ENCODE measurements at places on chromosomes 5 and 9.

DNA sequence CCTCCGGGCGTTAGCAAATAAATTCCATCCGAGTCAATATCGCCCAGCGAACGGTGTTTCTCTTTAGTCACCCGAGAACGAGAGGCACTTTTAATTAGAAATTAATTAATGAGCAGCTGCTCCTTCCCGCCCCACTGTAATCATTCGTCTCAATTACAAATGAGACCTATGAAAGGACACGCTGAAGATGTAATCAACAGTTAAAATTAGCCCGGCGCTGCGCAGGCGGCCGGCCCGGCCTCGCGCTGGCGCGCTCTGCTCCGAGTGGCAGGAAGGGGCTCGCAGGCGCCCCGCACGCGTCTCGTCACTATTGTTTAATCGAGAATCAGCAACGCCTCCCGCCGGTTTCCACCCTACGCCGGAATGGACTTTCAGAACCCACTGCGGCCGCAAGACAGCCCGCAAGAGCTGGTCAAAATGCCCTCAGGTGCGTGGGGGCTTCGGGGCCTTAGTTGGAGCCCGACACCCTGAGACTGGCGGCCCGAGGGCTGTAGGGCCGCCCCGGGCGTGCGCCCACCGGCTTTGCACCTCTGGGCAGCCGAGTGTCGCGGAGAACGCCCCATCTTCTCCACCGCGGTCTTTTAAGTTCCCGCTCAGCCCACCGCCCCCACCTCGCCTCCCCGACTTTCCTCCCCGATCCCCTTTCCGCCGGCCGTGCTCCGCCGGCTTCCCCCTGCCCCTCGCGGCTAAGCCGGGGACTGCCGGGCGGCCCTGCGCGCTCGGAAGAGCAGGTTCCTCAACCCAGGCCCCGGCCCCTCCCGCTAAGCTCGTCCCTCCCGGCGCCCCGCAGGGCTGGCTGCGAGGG lies 597 bp upstream of the IRX4 start:
- DNase-seq: no peak

DNA sequence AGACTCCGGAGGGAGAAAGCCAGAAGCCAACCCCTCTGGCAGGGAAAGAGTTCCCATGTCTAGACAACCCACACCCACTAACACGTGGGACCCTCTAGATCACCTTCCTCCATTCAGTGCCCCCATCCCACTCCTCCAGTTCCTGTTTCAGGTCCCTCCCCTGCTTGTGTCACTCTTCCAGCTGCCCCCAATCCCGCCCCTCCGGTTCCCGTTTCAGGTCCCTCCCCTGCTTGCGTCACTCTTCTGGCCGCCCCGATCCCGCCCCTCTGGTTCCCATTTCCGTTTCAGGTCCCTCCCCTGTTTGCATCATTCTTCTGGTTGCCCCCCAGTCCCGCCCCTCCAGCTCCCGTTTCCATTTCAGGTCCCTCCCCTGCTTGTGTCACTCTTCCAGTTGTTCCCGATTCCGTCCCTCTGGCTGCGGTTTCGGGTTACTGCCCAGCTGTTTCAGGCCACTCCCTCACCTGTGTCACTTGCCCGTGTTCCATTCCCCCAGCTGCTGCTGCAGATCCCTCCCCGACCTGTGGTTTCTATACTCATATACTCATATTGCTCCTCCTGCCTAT lies 64.8 kb upstream of the RANBP6 start:
- DNase-seq: peak; percentile 86

DNA sequence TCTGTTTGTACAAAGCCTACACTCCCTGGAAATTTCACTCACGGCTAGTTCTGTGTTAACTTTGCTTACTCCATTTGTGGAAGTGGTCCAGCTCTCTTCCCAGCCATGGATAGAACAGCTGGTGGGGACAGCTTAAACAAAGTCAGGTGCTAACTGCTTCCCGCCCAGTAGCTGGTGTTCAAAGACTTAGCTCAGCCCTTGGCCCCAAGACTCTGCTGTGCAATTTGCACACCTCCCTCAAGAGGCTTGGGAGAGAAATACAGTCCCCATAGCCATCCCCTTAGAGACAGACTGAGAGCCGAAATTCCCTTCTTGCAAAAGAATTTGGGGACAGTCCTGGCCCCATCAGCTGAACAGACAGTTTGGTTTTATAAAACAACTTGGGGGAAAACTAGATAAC lies 73.8 kb upstream of the RAI14 start:
- peak; percentile 26 for DNase-seq

GRCh38 chr9:82423700-82424099 lies 435.1 kb downstream of the SPATA31D1 start:
- DNase-seq: peak; percentile 49

DNA sequence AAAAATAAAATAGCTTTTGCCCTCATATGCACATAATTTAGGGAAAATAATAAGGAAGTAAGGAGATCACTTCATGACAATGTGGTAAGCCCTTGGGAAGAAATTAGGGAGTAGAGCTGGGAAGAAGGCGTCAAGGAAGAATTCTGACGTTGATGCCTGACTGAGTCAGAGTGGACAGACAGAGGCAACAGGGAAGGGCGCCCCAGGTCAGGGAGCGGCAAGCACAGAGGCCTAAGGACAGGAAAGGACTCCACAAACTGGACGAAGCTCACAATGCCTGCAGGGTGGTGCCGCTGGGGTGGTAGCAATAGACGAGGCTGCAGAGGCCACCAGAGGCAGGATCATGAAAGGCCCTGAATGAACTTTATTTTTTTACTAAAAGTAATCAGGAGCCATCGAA lies 7.6 kb downstream of the DRD1 start:
- no peak for DNase-seq

DNA sequence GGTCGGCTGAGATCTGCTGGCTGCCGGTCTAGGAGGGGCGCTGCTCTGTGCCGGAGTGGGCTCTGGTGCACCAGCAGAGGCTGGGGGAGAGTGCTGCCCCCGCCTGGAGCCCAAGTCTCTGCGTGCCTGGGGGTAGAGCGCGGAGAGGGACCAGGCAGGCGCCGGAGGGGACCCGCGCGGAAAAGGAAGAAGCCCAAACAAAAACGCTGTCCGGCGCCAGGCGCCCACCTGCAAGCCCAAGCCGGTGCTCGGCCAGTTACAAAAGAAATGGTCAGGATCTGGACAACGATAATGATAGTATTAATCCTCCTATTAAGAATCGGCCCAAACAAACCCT lies 571 bp upstream of the S1PR3 start:
- no peak for DNase-seq

GRCh38 chr5:107671742-107672210 lies 1.0 kb upstream of the EFNA5 start:
- DNase-seq: no peak

DNA sequence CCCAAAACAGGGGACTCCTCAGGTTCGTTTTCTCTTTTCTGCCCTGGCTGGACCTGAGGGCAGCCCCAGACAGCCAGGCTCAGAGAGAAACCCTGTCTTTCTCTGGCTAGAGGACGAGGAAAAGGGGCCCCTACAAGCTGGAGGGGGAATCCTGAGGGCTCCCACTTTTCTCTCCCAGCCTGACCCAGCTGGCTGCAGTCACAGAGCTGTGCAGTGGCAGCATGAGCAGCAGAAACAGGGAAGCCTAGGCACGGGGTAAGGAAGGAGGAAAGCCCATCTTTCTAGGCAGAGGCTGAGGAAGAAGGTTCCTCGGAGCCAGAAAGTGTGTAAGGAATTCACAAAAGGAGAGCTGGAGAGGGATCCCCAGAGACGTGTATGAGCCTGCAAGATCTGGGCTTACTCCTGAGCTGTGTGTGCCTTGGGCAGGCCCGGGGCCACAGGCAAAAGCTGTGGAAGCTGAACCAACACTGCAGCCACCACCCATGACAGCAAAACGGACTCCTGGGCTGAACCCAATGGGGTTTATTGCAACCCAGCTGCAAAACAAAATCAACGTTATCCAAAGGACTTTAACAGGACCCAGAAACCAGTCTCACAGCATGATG lies 16.2 kb downstream of the CAMSAP1 start:
- DNase-seq: no peak

DNA sequence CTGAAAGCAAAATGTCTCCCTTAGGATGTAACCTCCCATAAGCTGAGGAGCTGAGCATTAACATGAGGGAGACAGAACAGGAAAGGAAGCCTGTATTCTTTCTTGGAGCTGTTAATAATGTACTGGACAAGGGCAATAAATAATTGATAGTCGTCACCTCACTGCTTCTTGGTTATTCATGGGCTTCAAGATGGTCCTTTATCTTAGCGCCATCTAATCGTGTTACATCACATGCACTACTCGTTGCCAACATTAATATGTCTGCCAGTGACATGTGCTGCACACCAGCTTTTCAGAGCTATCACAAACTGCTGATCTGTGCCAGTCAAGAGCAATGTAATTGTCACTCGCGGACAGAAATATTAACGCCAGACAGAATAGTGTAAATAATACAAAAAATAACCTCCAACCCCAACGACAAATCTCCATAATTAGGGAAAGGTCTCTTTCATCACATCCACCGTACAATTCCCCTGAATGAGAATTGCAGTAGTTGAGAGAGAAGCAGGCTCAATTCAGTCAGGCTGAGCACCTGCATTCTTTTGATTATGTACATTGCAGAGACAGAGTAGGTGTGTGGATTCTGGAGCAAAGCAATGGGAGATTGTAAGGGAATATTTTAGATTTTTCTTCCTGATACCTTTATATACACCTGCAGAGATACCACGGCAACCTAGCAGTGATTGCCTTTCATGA lies 267.1 kb downstream of the SPATA31D1 start:
- DNase-seq: no peak

- peak; percentile 88 for DNase-seq
Measured at GRCh38 chr5:7815892-7816534, 34.9 kb downstream of the CFAP90 start.

- DNase-seq: no peak
Measured at GRCh38 chr5:126104951-126105350, 318.3 kb upstream of the GRAMD2B start.

- no peak for DNase-seq
Measured at GRCh38 chr9:37910271-37910670, 6.3 kb upstream of the SLC25A51 start.

DNA sequence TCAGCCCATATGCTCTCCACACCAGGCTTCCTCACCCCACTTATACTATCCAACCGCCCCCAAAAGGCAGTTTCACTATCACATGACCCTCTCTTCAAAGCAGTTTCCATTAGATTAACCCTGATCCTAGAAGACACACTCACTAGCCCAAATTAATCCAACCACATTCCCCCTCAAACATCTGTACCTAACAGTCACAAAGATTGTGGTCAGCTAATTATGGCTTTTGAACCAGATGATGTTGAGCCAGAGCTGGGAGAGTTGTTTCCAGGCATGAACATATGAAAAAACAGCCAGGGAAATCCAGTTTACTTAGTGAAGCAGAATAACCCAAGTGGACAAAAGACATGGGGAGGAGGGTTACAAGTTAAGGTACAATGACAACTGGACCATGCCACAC lies 131.2 kb downstream of the SPOCK1 start:
- DNase-seq: no peak

DNA sequence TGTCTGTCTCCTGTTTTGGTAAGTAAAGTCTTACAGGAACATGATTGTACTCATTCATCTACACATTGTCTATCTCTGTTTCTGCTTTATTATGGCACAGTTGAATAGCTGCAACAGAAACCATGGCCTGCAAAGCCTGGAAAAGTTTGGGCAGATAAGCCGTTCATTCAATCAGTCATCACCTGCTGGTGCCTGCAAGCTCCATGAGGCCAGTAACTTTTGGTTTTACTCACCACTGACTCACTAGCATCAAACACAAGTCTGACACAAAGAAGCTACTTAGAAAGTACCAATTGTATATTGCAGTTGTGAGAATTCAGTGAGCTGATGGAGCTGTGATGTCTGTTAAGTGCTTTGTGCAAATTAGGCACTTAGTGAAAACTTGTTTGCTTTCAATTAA lies 373.6 kb upstream of the SGCD start:
- DNase-seq: no peak

GRCh38 chr9:133207540-133208170 lies 1.4 kb downstream of the OBP2B start:
- no peak for DNase-seq

GRCh38 chr5:154412316-154412715 lies 33.5 kb upstream of the SAP30L start:
- no peak for DNase-seq

DNA sequence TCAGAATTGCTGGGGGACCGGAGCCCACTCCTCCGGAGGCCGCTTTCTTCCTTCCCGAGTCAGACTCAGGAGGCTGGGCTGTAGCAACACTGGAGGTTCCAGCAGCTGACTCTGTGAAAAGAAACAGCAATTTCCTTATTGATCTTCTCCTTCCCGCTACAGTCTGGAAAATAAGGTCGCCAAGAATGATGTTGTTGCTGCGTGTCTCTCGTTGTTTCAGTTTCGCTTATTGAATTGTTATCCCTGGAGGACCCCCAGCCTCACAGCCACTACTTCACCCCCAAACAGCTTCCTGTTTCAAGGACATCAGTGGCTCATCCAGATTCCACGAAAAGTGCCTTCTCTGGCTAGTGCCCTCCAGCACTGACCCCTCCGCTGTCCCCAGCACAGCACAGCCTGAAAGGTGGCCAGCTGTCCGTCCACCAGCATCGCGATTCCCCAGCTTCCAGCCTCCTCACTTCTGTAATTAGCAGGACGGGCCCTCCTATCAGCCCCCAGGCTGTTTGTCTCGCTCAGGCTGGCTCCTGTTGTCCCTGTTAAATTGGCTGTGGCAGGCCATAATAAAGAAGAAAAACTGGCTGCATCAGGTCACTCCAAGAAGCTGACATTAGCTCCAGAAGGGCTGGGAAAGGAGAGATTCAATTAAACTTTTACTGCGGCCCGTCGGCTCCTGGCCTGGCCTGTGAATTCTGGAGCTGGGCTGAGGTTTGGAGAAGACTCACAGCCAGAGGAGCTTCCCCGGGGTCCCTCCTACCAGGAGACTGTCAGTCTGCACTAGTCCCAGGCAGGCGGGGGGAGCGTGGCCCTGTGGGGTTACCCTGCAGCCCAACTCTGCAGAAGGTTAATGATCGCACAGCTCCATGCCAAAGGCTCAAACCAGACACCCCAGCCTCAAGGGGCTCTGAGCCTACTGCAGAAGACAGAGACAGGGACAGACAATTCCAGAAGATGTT lies 40.5 kb downstream of the OLFM1 start:
- no peak for DNase-seq

DNA sequence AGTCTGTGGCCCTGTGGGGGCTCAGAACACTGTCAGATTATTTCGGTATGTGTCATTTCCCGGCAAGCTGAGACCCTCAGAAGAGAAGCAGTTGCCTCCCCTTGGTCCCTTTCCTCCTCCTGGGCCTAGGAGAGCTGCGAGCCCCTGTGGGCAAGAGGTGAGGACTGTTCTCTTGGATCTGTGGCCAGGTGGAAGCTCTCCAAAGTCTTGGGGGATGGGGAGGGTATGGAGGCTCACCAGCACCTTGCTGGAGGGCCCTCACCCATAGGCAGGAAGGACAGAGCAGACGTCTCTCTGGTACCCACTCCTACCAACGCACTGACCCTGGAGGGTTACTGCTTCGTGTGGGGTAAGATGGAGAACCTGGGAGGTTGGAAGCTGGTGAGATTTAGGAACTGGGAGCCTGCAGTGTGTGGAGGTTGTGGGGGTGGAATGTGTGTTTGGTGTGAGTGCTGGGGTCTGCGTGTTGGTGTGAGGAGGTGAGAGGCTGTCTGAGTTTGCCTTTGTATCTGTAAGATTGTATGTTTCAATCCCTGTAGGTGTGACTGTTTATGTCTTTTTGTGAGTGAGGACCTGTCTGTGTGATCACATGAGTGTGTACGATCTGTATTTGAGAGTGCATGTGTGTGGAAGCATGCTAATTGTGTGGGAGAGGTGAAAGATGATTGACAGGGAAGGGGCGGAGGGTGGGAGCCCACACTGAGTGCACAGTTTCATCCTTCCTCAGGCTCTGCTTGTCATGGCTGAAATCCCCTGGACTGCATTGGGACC lies 52.4 kb upstream of the PSD2 start:
- DNase-seq: no peak

- DNase-seq: no peak
Measured at GRCh38 chr5:16542236-16542635, 74.6 kb downstream of the RETREG1 start.

- no peak for DNase-seq
Measured at GRCh38 chr9:124008694-124009530, 2.7 kb upstream of the LHX2 start.

Data from stomach (tissue), 19 donors.